ENCODE measurements at places on chromosomes 3 and 15.

DNA sequence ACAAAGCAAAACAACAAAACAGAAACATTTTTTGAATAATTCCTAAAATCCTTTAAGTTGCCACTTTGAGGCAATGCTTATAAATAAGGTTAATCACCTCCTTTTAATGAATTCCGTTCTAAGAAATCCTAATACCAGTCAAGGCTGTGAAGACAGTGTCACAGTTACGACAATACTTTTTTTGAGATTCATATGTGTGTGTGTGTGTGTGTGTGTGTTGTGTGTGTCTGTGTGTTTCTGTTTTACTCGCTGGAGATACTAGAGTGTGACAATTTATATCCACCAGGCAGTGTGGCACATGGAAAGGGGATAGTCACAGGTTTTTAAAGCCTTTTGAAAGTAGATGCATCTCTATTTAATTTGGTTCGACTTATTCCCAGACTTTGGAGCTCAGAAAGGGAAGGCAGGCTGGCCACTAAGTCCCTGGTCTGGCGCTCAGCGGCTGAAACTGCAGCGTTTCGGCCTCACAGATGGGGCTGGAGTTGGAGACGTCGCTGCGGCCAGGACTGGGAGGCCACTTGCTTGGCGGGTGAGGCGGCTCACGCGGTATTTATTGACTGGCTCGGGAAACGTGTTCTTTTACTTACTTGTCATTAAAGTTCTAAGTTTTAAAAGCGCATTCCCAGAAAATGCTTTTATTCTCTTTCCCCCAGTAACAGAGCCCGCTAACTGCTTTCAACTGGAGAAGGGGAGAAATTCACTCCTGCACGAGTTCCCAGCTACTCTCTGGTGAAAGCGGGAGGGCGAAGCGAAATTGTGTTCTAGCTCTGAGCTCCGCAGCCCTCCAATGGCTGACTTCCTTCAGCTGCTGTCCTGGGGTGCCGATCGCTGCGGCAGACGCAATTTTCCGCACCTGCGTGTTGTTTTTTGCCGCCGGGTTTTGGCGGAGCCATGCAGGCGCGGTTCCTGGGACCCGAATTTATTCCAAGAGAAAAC is 13.7 kb downstream of the ZIC1 start:
- DNase-seq = peak; percentile 73

GRCh38 chr15:67613708-67614107 is 71.2 kb downstream of the MAP2K5 start:
- no peak for DNase-seq

DNA sequence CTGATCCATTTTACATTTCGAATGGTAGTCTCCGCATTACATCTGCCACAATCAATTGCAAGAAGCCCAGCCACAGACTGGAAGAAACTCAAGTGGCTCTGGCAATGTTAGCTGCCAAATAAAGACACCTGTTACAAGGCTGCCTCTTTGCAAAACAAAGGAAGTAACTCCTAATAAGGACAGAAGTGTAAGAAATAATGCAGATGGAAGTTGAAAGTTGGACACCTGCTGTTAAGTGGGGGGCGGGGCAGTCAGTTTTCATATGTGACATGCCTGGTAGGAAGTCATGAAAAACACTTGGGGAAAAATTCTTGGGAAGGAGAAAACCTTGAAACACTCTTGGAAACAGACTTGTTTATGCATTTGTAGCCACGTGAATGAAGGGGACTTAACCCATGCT is 54.1 kb upstream of the ATP2C1 start:
- no peak for DNase-seq

DNA sequence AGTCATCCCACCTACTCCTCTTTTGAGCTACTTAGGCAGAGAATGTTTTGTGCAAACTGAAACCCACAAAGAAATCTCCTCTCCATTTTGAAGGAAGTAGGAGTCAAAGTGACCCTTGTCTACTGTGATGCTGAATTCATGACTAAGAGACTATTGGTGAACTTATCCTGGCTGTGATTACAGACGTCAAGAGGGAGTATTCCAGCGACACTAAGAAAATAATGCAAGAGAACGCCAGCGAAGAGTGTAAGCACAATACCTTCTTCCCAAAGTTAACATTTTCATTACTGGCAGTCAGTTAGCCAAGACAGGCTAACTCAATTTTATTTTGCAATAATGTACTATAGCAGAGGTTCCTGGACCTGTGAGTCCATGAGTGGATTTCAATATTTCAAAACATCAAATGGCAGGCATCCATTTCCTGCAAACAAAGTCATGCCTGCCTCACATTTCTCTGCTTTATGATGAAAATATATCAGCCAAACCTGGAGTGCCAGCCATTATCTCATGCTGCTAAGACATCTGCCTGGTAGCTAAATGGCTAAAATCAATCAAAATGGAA is 59.0 kb downstream of the CTNNB1 start:
- no peak for DNase-seq

DNA sequence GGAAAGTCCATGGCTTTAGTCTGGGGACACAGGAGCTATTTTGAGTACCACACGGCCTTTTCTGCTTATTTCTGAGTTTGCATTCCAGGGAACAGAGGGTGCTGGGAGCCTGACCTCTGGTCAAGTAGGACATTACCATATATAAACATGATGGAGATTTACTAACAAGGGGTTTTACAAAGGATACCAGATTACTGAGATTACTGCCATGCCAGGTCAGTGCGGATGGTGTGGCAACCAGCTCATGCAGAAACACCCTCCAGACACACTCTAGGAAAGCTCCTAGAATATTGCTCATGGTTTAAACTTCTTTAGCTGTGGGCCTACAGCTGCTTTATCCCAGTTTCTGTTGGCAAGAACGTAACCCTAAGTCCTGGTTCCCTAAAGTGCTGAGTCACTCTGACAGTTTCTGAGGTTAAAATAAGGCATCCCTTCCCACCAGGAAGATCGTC is 54.3 kb upstream of the AGTR1 start:
- DNase-seq = peak; percentile 14

DNA sequence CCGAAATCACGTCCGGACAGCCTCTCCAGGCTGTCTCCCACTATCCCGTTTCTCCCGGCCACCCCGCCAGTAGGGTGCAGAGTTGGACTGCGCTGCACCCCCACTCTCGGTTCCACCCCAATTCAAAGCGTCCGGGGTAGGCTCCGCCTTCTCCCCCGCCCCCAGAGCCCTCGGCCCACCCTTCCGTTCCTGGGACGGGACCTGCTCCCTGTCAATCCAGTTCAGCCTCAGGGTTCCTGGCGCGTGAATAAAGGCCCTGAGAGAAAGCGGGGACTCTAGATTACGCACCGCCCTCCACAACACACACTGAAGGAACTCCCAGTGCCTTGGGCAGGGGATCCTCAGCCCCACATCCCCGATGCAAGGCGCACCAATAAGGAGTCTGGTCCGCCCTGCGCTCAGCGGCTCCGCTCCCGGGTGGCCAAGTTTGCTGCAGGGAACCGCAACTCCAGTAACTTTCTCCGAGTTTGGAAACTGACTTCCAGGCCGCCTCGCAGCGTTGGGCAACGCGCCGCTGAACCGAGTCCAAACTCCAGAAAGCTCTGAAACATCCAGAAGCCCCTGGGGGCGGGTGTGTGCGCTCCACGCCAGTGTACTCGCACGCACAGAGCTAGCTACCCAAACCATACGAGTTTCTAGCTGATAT is 1.9 kb downstream of the ADAMTS9 start:
- peak; percentile 92 for DNase-seq

- DNase-seq = peak; percentile 76
Measured at GRCh38 chr3:56987238-56987895, 73.1 kb upstream of the SPATA12 start.
